ENCODE measurements at places on chromosomes 4 and X. TPM values are rescaled to one million over a fixed set of nuclear protein-coding genes. Genes with fewer than 3 reads are reported as not detected.

Gene TRIM61
- total RNA-seq: 3.6 TPM

Gene VMA21
- total RNA-seq: 0.58 TPM

Gene PDLIM3
- 259 TPM for total RNA-seq

Gene SLITRK2
- total RNA-seq: 3.5 TPM

Gene SCD5
- 16.9 TPM for total RNA-seq

Gene FSTL5
- not detected for total RNA-seq

Gene AIMP1
- total RNA-seq: 21.4 TPM

Gene PRSS12
- 21.1 TPM for total RNA-seq

- H3K4me3 ChIP-seq: no peak overlapping the region
- no peak overlapping the region for H3K27ac ChIP-seq
- no peaks in the 10 kb centered on the region for H3K27me3 ChIP-seq
- no peak for DNase-seq
- H3K36me3 ChIP-seq: no peaks in the 10 kb centered on the region
Observed at GRCh38 chr4:3486541-3487540, 23.7 kb downstream of the DOK7 start.

GRCh38 chr4:171651071-171651470, 162.1 kb upstream of the GALNTL6 start:
- no peak overlapping the region for H3K4me3 ChIP-seq
- H3K4me1 ChIP-seq: no peaks in the 10 kb centered on the region
- no peak for DNase-seq

DNA sequence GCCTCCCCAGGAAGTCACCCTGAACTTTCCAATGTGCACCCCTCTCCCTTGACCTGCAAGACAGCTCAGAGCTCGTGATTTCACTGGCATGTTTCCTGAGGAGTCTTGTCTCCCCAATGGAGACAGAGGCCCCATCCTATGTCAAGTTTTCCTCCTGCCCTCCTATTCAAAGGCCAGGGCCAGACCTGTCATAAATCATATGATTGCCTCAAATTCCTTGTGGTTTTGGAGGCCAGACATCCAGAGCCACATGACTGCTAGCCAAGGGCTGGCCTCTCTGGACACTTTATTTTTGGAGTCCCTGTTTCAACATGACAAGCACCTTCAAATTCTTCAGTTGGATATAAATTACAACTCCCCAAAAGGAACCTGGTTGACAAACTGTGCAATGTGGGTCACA, 76.0 kb upstream of the TFDP3 start:
- peaks cover 5% of the 10 kb centered on the region for H3K27me3 ChIP-seq
- H3K4me1 ChIP-seq: no peaks in the 10 kb centered on the region
- no peak overlapping the region for H3K27ac ChIP-seq
- no peaks in the 10 kb centered on the region for H3K36me3 ChIP-seq

- no peak overlapping the region for H3K4me3 ChIP-seq
- DNase-seq: no peak
- H3K36me3 ChIP-seq: no peaks in the 10 kb centered on the region
- H3K27ac ChIP-seq: no peak overlapping the region
Observed at GRCh38 chr4:6410068-6410467, 62.3 kb downstream of the PPP2R2C start.

- no peaks in the 10 kb centered on the region for H3K4me1 ChIP-seq
- no peak overlapping the region for H3K4me3 ChIP-seq
- no peaks in the 10 kb centered on the region for H3K36me3 ChIP-seq
Observed at GRCh38 chr4:125522588-125522987, 207.8 kb downstream of the FAT4 start.

GRCh38 chr4:112559053-112559452, 43.1 kb upstream of the NEUROG2 start:
- no peaks in the 10 kb centered on the region for H3K4me1 ChIP-seq
- peaks cover 6% of the 10 kb centered on the region for H3K36me3 ChIP-seq
- H3K27me3 ChIP-seq: no peaks in the 10 kb centered on the region
- no peak for DNase-seq
- no peak overlapping the region for H3K27ac ChIP-seq

DNA sequence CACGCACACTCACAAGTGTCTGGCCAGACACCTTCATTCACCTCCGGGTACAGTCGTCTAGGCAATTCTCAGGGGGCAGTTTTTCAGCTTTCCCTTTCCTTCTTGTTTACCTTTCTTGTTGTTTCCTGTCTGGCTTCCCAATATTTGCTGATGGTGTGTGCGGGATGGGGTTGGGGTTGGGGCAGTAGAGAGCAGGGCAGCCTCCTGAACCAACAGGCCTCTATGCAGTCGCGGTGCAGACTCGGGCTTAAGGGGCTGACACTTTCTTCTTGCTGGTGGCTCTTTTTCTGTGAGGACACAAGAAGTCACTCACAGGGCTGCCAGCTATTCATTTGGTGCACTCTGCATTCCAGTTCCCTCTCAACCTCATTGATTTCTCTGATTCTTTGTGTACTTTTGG, 56.4 kb downstream of the NBDY start:
- DNase-seq: peak; percentile 11
- no peak overlapping the region for H3K4me3 ChIP-seq
- no peaks in the 10 kb centered on the region for H3K4me1 ChIP-seq

DNA sequence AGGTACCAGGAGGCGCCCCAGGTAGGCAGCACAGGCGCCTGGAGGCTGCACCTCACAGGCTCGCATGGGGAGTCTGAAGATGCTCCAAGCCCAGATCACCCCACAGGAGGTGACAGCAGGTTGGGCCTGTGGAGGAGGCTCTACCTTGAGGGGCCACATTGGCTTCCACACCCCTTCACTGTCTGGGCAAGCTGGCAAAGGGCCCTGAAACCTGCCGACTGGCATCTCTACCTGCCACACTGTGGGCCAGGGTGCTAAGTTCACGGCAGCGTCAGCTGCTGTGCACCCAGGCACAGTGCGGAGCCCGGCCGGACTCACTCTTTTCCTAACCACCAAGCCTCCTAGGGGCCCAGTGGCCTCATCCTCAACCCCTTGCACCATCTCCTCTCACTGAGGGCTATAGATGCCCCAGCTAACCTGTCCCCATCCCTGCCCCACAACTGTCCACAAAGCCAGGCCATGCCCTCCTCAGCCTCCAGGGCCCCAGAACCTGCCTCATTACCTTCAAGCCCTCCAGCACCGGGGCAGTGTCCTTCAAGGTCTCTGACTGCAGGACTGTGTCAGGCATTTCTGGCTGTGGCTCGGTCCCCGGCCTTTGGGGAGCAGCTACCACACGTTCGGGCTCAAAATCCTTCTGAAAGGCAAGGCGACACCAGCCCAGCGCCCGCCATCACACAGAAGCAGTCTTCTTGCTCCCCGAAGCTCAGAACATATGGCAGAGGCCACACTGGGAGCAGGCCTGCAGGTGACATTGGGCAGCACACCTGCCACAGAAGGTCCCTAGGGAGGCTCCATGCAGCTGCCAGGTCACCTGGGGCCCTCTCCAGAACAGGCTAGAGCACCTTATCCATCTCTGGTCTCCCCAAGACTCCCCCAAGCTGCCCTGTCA, 28.8 kb downstream of the FGFR3 start:
- no peak overlapping the region for H3K4me3 ChIP-seq
- H3K27ac ChIP-seq: no peak overlapping the region
- no peaks in the 10 kb centered on the region for H3K27me3 ChIP-seq
- peaks cover 5% of the 10 kb centered on the region for H3K4me1 ChIP-seq

- H3K4me1 ChIP-seq: no peaks in the 10 kb centered on the region
- H3K27me3 ChIP-seq: no peaks in the 10 kb centered on the region
- H3K36me3 ChIP-seq: no peaks in the 10 kb centered on the region
Observed at GRCh38 chr4:126328914-126329313, 1014.2 kb downstream of the FAT4 start.

- no peaks in the 10 kb centered on the region for H3K36me3 ChIP-seq
- no peak for DNase-seq
- no peak overlapping the region for H3K27ac ChIP-seq
Observed at GRCh38 chrX:29992083-29992482, 223.3 kb upstream of the MAGEB2 start.

- H3K36me3 ChIP-seq: peaks cover 8% of the 10 kb centered on the region
- DNase-seq: no peak
- H3K27ac ChIP-seq: no peak overlapping the region
- no peak overlapping the region for H3K4me3 ChIP-seq
- peaks cover 12% of the 10 kb centered on the region for H3K4me1 ChIP-seq
Observed at GRCh38 chr4:25383647-25384046, 6.6 kb downstream of the ANAPC4 start.

GRCh38 chr4:158280856-158281255, 70.6 kb downstream of the TMEM144 start:
- no peak overlapping the region for H3K4me3 ChIP-seq
- no peaks in the 10 kb centered on the region for H3K4me1 ChIP-seq
- H3K27me3 ChIP-seq: no peaks in the 10 kb centered on the region

GRCh38 chrX:100447655-100448397, 37.8 kb upstream of the PCDH19 start:
- no peaks in the 10 kb centered on the region for H3K4me1 ChIP-seq
- DNase-seq: no peak
- no peak overlapping the region for H3K27ac ChIP-seq
- no peaks in the 10 kb centered on the region for H3K27me3 ChIP-seq

DNA sequence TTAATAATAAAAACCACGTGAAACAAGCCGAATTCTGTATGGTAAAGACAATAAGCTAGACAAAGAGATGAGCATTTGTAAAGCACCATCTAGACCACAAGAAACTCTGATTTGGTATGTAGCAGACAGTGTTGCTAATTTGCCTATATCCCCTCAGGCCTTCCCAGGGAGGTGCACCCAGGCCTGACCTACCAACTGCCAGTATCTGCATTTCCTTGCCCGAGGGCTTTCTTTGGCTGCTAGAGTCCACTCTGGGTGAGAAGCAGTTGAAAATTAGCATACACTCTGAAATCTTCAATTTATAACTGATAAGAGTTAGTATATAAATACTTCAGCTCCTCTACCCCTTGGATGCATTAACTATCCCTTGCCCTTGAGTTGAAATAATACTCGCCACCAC, 37.4 kb upstream of the IL1RAPL1 start:
- H3K4me3 ChIP-seq: no peak overlapping the region
- DNase-seq: no peak
- no peaks in the 10 kb centered on the region for H3K27me3 ChIP-seq

GRCh38 chr4:76470064-76470463, 35.0 kb downstream of the SHROOM3 start:
- DNase-seq: no peak
- no peaks in the 10 kb centered on the region for H3K36me3 ChIP-seq
- H3K27ac ChIP-seq: no peak overlapping the region
- no peak overlapping the region for H3K4me3 ChIP-seq

DNA sequence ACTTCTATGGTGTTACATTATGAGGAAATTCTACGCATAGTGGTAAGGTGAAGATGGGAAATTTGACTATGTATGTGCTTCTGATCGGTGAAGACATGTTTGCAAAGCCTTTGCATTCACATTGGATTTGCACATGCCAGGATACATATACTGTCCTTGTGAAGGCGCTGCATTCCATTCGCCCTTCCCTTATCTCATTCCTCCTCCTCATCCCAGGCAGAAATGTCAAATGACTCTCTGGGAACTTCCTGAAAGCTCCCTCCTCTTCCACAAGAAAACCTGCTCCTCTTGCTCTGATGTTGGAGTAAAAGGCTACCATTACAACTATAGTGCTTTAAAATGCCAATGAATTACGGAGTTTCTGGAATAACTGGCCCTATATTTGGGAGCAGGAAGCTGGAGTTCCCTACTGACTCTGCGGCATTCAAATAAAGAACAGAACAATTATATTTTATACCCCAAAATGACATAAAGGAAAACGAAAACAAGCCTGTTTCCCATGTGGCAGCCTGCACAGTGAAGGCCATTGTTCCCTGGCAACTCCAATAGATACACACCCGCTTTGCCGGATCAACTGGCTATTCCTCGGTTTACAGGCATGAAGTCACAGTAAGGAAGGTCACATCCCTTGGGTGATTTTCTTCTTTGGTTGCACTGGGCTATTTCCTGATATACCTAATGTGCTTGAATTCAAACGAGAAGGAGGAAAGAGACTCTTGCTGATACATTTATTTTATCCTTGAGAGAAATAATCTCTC, 84.5 kb downstream of the AREG start:
- H3K27ac ChIP-seq: no peak overlapping the region
- no peak for DNase-seq
- no peaks in the 10 kb centered on the region for H3K36me3 ChIP-seq
- no peaks in the 10 kb centered on the region for H3K27me3 ChIP-seq
- H3K4me1 ChIP-seq: no peaks in the 10 kb centered on the region

DNA sequence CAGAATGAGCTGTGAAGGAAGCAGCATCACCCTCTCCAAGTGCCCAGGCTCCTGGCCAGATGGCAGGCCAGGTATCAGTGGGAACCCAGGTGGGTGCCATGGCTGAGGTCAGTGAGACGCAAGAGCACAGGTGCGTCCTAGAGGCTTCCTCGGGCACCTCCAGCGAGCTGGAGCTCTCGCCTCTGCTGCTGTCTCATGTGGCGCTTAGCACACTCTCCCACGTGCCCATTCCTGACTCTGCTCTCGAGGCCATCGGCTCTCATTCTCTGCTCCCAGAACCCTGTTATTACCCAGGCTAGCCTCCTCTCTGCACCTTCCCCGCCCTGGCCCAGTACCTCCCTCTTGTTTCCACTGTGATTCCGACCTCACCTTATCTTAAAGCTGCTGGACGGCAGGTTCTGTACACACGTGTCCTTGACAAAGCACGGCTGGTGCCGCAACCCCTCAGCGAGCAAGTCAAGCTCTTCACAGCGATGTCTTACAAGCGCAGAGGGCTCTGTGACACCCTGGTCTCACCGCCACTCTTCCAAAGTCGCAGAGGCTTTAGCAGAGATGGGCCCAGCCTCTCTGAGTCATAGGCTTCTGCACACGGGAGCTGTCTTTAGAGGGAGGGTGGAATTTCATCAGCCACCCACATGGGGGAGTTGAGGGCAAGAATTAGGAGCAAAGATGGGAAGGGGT, 15.4 kb upstream of the MSANTD1 start:
- DNase-seq: no peak
- H3K4me3 ChIP-seq: no peak overlapping the region
- H3K4me1 ChIP-seq: no peaks in the 10 kb centered on the region
- peaks cover 73% of the 10 kb centered on the region for H3K36me3 ChIP-seq

- no peaks in the 10 kb centered on the region for H3K27me3 ChIP-seq
- H3K27ac ChIP-seq: no peak overlapping the region
- H3K4me3 ChIP-seq: no peak overlapping the region
- H3K36me3 ChIP-seq: no peaks in the 10 kb centered on the region
- H3K4me1 ChIP-seq: no peaks in the 10 kb centered on the region
Observed at GRCh38 chr4:52235552-52236201, 184.6 kb downstream of the SPATA18 start.

DNA sequence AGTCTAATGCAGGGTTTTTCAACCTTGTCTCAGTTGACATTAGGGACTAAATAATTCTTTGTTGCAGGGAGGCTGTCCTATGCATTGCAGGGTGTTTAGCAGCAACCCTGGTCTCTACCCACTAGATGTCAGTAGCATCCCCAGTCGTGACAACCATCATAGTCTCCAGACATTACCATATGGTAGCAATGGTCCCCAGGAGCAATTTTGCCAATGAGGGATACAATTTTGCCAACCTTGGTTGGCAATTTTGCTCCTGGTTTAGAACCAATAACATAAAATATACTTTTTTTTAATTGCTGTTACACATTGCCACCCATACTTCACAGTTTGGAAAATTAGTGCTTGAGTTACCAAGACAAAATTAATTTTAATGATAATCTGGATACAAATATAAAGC, 6.0 kb downstream of the EREG start:
- no peak overlapping the region for H3K4me3 ChIP-seq
- no peaks in the 10 kb centered on the region for H3K36me3 ChIP-seq
- no peak overlapping the region for H3K27ac ChIP-seq
- H3K27me3 ChIP-seq: no peaks in the 10 kb centered on the region
- H3K4me1 ChIP-seq: no peaks in the 10 kb centered on the region

Measured in stomach (tissue), 19 donors.